CD8-positive, alpha-beta T cell (primary cell): ENCODE measurements at places on chromosomes 2 and 18.

- no peak for DNase-seq
Measured at GRCh38 chr18:46160050-46160798, 56.0 kb downstream of the HAUS1 start.

- no peak for DNase-seq
Measured at GRCh38 chr2:53312721-53313120, 454.9 kb upstream of the CHAC2 start.

- no peak for DNase-seq
Measured at GRCh38 chr2:169808221-169808620, 9.6 kb downstream of the SSB start.

- peak; percentile 69 for DNase-seq
Measured at GRCh38 chr2:96528006-96528699, 8.4 kb upstream of the ARID5A start.

- peak; percentile 45 for DNase-seq
Measured at GRCh38 chr18:13558124-13558523, 168.2 kb downstream of the FAM210A start.

- peak; percentile 67 for DNase-seq
Measured at GRCh38 chr2:98487806-98488189, 43.1 kb downstream of the INPP4A start.

GRCh38 chr2:226578879-226579278, 220.7 kb downstream of the IRS1 start:
- no peak for DNase-seq

DNA sequence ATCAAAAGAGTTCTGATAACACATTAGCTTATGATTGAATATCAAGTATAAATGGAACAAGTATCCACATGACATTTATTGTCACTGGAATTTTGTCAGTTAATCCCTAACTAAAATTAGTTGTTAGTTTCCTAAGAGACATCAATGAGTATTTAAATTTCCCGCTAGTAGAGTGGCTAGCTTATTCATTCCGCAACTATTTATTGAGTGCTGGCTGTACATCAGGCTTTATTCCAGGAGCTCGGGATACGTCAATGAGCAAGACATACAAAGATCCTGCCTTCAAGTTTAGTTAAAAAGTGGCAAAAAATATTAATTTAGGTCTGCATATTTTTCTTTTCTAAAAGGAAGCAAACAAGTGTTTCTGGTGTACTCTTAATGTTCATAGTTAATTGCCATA, 59.3 kb downstream of the PRKRA start:
- no peak for DNase-seq

- DNase-seq: no peak
Measured at GRCh38 chr2:212136216-212136795, 402.3 kb downstream of the ERBB4 start.

GRCh38 chr2:17547237-17547636, 6.7 kb downstream of the VSNL1 start:
- no peak for DNase-seq

- no peak for DNase-seq
Measured at GRCh38 chr2:72040629-72041571, 106.8 kb downstream of the CYP26B1 start.

DNA sequence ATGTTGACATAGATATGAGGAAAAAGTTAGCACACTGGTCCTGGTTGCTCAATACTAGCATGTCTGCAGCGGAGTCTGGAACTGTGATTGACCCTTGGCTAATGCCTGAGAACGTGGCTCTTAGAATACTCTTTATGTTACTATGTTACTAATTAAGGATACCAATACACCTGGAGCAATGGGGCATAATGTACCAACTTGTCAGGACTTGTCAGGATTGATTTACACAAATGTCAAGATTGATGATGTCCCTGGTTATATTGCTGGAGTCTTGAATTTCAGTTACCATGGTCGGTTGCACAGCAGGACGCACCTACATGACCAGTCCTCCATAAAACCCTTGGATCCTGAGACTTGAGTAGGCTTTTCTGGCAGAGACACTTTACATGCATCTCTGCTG, 810.9 kb downstream of the CPS1 start:
- no peak for DNase-seq

DNA sequence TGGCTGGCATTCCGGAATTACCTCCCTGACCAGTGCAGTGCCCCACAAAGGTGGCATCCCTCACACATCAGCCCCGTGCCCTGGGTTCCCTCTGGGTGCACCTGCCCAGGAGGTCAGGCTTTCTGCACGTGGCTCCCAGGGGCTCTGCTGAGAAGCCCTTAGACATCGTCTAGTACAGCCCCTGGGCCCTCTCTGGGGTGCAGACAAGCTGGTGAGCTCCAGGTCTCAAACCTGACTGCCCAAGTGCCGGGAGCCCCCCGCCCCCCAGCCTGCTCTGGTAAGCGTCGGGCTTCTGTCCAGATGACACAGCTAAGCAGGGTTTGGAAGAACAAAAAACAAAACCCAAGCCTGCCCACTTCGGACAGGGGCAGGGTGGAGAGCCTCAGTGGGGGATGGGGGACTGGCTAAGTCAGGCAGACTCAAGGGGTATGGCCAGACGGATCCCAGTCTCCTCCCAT, 20.2 kb downstream of the TWIST2 start:
- DNase-seq: no peak

- DNase-seq: no peak
Measured at GRCh38 chr2:162734866-162735265, 103.7 kb downstream of the KCNH7 start.

GRCh38 chr2:73762571-73762970, 17.3 kb downstream of the DUSP11 start:
- DNase-seq: no peak

GRCh38 chr2:68512326-68512725, 44.9 kb downstream of the APLF start:
- DNase-seq: no peak

- DNase-seq: no peak
Measured at GRCh38 chr18:77161961-77162360, 29.4 kb upstream of the MBP start.

- DNase-seq: no peak
Measured at GRCh38 chr2:20829861-20830260, 7.0 kb upstream of the LDAH start.

GRCh38 chr2:8309131-8309530, 372.7 kb upstream of the ID2 start:
- DNase-seq: no peak

GRCh38 chr18:34754300-34754699, 44.2 kb downstream of the DTNA start:
- DNase-seq: no peak

GRCh38 chr2:152240559-152241231, 65.1 kb upstream of the STAM2 start:
- DNase-seq: no peak

DNA sequence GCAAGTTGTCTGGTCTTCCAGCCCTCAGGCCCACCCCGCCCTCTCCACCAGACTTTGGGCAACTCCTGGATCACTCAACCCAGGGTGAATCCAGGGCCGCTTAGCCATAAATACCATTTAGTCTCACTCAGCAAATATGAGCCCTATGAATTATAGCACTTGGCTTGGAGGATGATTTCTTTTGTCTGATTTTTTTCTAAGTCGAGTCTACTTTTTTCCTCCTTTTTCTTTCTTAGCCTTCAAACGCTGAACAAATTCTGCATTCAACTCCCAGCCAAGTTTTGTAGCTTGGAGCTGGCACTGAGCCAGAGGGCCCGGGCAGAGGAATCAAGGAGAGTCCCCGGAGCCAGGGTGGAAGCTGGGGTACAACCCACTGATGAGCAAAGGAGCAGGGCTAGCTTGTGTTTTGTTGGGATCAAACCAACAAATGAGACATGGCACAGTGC, 48.7 kb downstream of the SERTAD2 start:
- no peak for DNase-seq

DNA sequence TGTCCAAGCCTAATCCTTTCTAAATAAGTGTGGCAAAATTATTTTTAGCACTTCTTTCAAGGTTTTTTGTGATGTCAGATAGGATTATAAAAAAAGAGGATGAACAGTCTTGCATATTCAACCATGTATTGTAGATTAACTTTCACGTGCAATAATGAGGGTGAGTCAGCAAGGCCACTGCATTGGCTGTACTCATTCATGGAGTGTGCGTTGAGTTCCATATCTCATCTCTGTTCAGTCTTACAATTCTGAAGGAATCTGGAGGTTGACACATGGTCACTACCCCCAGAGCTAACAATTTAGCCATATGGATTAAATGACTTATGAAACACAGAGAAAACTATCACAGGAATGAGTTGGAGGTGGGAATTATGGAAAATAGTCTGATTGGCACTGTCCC, 810.5 kb downstream of the SLC4A3 start:
- DNase-seq: no peak

DNA sequence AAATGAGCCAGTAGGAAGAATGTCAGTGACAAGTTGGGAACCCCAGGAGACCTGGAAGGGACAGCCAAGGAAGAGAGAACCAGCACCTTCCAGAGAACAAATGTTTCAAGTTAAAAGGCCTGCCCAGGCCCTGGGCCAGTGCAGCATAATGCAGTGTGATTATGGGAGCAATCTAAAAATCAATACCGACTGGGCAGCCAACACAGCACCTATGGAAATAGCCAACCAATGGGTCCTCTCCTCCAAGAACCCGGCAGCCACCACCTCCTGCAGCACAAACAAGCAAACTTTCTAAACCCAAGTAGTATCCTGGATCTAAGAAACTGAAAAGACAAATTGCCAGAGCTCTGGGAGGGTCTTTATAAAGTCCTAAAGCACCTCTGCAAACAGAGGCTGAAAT, 71.7 kb downstream of the CLHC1 start:
- no peak for DNase-seq

GRCh38 chr2:71720283-71720560, 266.9 kb downstream of the DYSF start:
- DNase-seq: no peak

GRCh38 chr2:234913208-234913626, 38.6 kb upstream of the SH3BP4 start:
- no peak for DNase-seq

DNA sequence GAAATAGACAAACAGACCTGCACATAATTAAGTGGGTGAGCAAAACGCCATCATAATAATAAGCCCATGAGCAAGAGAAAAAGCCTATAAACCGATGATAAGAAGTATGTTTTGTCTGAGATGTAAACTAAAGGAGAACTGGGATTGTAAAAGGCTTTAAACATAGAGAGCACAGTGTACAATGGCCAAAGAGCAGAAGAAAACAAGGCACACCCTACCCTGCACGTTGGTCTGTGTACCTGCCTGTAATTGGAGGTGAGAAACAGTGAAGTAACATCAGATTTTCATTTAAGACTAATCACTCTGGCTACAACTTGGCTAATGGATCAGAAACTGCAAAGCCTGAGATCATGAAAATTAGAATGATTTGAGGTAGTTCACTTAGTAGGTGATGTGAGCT, 1094.7 kb upstream of the GYPC start:
- DNase-seq: no peak

DNA sequence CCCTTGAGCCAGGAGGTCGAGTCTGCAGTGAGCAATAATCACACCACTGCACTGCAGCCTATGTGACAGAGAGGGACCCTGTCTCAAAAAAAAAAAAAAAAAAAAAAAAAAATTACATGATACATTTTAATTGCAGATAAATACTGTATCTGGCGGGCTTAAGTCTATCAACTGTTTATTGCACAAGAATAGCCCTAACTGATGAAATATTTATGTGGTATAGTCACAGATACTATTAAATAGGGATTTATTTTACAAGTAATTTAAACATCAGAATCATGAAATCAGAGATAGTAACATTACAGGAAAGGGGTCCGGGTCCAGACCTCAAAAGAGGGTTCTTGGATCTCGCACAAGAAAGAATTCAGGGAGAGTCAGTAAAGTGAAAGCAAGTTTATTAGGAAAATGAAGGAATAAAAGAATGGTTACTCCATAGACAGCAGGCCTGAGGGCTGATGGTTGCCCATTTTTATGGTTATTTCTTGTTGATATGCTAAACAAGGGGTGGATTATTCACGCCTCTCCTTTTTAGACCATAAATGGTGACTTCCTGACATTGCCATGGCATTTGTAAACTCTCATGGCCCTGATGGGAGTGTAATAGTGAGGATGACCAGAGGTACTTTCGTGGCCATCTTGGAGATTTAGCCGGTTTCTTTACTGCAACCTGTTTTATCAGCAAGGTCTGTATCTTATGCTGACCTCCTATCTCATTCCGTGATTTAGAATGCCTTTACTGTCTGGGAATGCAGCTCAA, 166.6 kb downstream of the PMAIP1 start:
- no peak for DNase-seq

- DNase-seq: peak; percentile 7
Measured at GRCh38 chr2:32008805-32009515, 1.8 kb downstream of the MEMO1 start.

- no peak for DNase-seq
Measured at GRCh38 chr2:201151127-201151981, 31.6 kb upstream of the CASP10 start.

DNA sequence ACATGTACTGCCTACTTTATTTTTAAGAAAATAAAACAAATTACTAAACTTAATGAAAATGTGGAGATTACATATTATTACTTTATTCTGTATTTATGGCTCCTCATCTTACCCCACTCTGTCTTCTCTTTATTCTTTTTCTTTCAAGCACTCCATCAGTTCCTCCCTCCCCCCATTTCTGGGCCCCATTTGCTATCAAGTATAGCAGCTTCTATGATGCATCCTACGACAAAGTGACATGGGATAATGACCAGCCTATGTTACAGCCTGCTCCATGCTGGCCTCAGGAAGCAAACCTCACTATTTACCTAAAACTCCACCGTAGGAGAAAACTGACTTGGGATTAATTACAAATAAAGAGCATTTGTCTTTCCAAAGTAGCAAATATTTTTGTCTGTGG, 58.8 kb downstream of the RND3 start:
- DNase-seq: no peak

DNA sequence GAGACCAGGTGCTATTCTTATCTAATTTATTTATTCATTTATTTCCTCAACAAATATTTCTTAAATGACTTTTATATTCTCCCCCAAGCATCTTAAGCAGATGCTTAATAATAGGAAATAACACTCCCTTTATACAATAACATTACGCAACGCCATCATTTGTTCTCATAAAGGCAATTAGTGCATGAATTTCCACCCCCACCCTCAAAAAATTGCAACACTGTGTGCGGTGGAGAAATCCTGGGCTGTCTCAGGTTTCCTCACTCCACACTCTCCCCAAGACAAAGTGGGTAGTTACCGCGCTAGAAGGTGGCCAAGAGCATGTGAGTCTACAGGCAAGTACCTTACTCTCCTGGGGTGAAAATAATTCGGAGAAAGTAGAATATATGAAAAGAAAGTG, 37.0 kb upstream of the CTDP1 start:
- DNase-seq: peak; percentile 17

DNA sequence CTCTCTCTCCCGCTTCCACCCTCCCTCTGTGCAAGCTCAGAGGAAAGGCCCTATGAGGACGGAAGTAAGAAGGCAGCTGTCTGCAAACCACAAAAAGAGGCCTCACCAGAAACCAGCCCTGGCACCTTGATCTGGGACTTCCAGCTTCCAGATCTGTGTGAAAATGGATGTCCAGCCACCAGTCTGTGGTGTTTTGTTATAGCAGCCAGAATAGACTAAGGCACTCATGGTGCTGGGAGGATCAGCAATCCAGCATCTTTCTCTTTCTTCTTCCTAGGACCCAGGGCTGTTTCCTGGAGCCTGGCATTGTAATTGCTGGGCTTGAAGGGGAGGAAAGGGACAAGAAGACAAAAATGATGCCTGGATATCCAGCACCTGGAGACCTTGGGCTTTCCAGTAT, 122.5 kb downstream of the SOCS6 start:
- no peak for DNase-seq

- no peak for DNase-seq
Measured at GRCh38 chr2:238846628-238847418, 1.1 kb upstream of the TWIST2 start.

- DNase-seq: no peak
Measured at GRCh38 chr2:216335252-216335651, 37.0 kb downstream of the MARCHF4 start.

- DNase-seq: no peak
Measured at GRCh38 chr2:232893834-232894233, 23.8 kb downstream of the SNORC start.
